ENCODE measurements at places on chromosomes 11 and 22. TPM values are rescaled to one million over a fixed set of nuclear protein-coding genes. Genes with fewer than 3 reads are reported as not detected.

MICAL2 gene
- 78.8 TPM for total RNA-seq

CUL5 gene
- 35.4 TPM for total RNA-seq

ST3GAL4 gene
- total RNA-seq = 21.2 TPM

FXYD6 gene
- total RNA-seq = not detected

MMP8 gene
- total RNA-seq = under 0.01 TPM

CD44 gene
- total RNA-seq = 339 TPM

PGM2L1 gene
- total RNA-seq = 3.0 TPM

MYEOV gene
- total RNA-seq = 0.74 TPM

BRMS1 gene
- 54.2 TPM for total RNA-seq

OVCH2 gene
- total RNA-seq = not detected

DDX25 gene
- not detected for total RNA-seq

IL17RA gene
- total RNA-seq = 6.1 TPM

B3GAT1 gene
- 0.09 TPM for total RNA-seq

SPINDOC gene
- 8.1 TPM for total RNA-seq

HTR3B gene
- total RNA-seq = not detected

SCGB1C1 gene
- total RNA-seq = not detected
